Astrocyte (in vitro differentiated cells and primary cell): ENCODE measurements at places on chromosomes 12 and 14. TPM values are rescaled to one million over a fixed set of nuclear protein-coding genes. Genes with fewer than 3 reads are reported as not detected.

- H3K4me3 ChIP-seq: no peak overlapping the region
- H3K4me1 ChIP-seq: no peaks in the 10 kb centered on the region
- no peaks in the 10 kb centered on the region for H3K36me3 ChIP-seq
- peaks cover 21% of the 10 kb centered on the region for H3K27me3 ChIP-seq
- DNase-seq: no peak
Measured at GRCh38 chr12:46824709-46825108, 1.1 kb downstream of the SLC38A4 start.

DNA sequence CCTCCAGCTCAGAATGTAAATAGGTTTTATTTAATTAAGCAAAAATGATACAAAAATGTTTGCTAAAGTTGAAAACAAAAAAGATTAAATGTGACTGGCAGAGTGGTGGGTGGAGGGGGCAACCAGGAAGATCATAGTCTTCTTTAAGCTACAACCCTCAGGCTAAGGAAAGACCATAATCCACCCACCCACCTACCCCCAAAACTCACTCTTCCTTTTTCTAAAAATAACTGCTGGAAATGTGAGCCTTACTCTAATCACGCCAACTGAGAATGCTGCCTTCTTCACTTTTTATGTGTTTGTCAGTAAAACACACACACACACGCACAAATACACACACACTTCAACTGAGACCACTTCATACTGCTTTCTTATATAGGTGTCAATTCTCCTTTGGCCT lies 230.0 kb upstream of the EGLN3 start:
- H3K4me1 ChIP-seq: no peaks in the 10 kb centered on the region
- no peak overlapping the region for H3K27ac ChIP-seq
- H3K4me3 ChIP-seq: no peak overlapping the region
- H3K27me3 ChIP-seq: no peaks in the 10 kb centered on the region

GRCh38 chr12:123910761-123911193 lies 61.9 kb downstream of the CCDC92 start:
- H3K27me3 ChIP-seq: peaks cover under 1% of the 10 kb centered on the region
- no peak overlapping the region for H3K4me3 ChIP-seq
- no peaks in the 10 kb centered on the region for H3K36me3 ChIP-seq
- no peak for DNase-seq
- no peak overlapping the region for H3K27ac ChIP-seq

DNA sequence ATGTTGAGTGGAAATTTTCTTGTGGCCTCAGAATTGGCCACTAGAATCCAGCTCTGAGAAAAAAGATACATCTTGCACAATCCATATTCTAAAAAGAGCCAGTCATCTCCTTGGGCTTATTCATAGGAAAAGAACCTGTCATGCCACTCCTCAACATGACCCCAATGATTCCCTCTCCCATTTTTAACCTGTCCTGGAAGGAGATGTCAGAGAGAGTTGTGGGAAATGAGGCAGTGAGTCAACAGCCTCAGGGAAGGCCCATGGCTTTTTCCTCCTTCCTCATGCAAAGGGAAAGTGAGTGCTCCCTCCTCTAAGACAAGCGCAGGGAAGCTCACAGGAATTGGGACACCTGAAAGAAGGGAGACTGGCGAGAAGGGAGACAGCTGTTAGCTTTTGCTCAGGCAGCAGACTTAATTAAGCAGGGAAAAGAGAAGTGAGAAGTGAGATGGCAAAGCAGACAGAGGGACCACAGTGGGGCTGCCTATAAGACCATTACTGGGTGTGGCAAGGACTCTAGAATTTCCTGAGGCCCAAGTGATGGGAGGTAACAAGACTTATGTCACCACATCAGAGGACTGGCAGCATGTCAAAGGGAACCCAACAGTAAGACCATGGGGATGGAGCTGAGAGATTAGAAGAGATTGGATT lies 10.2 kb upstream of the DHRS7 start:
- H3K36me3 ChIP-seq: no peaks in the 10 kb centered on the region
- no peak overlapping the region for H3K27ac ChIP-seq
- no peak overlapping the region for H3K4me3 ChIP-seq
- no peak for DNase-seq
- H3K4me1 ChIP-seq: peaks cover 5% of the 10 kb centered on the region

DNA sequence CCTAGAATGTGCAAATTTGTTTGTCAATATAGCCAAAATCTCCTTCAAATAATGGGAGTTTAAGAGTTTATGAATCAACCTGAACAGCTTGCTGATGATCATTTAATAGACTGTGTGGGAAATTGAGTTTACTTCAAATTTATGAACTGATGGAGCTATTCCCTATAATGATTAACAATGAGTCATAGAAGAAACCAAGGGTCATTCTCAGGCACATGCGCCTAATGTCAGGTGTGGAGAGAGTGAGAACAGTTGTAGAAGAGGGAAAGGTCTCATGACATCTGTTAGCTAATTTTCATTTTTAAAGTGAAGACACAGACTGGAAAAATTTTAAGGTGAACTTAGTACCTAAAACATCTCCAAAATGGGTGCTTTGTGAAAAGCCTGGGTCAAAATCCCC lies 191.8 kb downstream of the BMP4 start:
- H3K4me3 ChIP-seq: no peak overlapping the region
- H3K4me1 ChIP-seq: no peaks in the 10 kb centered on the region
- H3K36me3 ChIP-seq: no peaks in the 10 kb centered on the region
- H3K27ac ChIP-seq: no peak overlapping the region

DNA sequence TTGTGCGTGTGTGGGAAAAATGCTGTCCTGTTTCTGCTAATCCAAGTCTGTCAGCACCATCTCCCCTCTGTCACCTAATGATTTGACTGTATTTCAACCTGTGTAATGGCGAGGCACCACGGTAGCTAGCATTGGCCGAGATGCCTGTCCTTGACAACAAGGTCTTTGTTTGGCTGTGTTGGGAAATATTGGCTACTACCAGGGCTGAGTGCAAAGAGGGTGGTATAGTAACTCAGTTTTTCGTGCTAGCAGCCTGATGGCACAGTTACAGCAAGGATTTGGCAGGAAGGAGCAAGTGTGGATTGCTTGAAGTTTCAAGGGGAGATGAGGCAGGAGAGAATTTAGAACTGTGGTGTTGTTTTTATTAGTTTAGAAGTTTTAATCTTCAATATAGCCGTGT lies 440.3 kb upstream of the RGS6 start:
- no peaks in the 10 kb centered on the region for H3K27me3 ChIP-seq
- no peak overlapping the region for H3K4me3 ChIP-seq
- H3K4me1 ChIP-seq: peaks cover 14% of the 10 kb centered on the region
- H3K36me3 ChIP-seq: no peaks in the 10 kb centered on the region

DNA sequence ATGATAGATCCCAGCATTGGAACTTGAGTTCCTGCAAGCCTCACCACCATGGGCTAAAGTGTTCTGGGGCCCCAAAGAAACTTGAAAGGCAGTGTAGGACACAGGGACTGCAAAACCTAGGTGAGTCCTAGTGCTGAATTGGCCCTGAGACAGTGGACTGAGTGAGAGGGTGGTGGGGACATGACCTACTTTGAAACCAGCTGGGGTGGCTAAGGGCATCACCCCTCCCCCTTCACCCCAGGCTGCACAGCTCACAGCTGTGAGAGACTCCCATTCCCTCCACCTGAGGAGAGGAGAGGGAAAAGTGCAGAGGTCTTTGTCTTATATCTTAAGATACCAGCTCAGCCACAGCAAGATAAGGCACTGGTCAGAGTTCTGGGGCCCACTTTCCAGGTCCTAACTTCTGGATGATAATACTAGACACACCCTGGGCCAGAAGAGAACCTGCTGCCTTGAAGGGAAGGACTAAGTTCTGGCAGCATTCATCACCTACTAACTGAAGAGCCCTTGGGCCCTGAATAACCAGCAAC lies 62.5 kb downstream of the MAPKAPK5 start:
- H3K4me1 ChIP-seq: no peaks in the 10 kb centered on the region
- H3K4me3 ChIP-seq: no peak overlapping the region
- no peak for DNase-seq
- H3K27ac ChIP-seq: no peak overlapping the region
- H3K27me3 ChIP-seq: no peaks in the 10 kb centered on the region

- no peaks in the 10 kb centered on the region for H3K27me3 ChIP-seq
- no peak overlapping the region for H3K4me3 ChIP-seq
- H3K27ac ChIP-seq: peak overlapping the region; percentile 11
- no peaks in the 10 kb centered on the region for H3K36me3 ChIP-seq
- peak; percentile 44 for DNase-seq
Measured at GRCh38 chr14:56196274-56196673, 78.1 kb downstream of the PELI2 start.

- no peaks in the 10 kb centered on the region for H3K36me3 ChIP-seq
- no peak for DNase-seq
- no peak overlapping the region for H3K4me3 ChIP-seq
- H3K27ac ChIP-seq: no peak overlapping the region
Measured at GRCh38 chr14:27881646-27882045, 884.9 kb upstream of the FOXG1 start.

DNA sequence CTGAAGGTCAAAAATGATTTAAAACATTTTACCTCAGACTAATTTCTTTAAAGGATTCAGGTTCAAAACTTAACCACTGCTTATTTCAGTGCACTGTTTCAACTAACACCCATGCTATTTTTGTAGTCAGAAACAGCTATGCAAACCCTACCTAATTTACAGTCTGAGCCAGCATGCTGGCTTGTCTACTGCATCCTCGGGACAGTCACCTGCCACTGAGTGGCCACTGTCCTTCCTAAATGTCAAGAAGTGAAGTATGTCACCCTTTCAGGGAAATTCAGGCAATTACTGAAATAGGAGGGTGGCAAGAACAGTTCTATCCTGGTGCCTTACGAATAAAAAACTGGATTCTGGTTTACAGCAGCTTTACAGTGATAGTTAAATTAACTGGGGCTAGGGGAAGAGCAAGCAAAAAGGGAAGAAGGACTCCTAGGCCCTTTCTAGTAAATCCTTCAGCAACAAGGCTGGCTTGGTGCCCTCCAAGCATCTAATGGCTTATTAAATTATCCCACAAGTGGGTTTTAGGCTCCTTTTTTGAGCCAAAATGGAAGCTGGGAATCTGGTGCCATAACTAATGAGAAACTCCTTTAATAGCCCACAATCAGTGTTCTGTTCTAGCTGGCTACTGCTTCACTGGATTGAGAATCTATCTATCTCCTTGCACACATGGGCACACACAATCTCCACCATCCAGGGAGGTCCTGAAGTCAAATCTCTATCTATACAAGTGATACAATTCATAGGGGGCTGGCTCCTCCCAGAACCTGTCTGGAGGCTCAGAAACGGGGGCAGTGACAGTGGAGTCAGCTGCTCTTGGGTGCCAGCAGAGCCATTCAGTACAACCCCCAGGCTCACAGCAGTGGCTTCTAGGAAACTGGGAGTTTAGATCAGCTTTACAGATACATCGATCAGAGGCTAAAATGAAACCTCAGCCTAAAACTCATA lies 43.4 kb downstream of the SH2B3 start:
- no peak for DNase-seq
- no peak overlapping the region for H3K4me3 ChIP-seq
- no peaks in the 10 kb centered on the region for H3K27me3 ChIP-seq
- H3K4me1 ChIP-seq: peaks cover 24% of the 10 kb centered on the region
- no peak overlapping the region for H3K27ac ChIP-seq

DNA sequence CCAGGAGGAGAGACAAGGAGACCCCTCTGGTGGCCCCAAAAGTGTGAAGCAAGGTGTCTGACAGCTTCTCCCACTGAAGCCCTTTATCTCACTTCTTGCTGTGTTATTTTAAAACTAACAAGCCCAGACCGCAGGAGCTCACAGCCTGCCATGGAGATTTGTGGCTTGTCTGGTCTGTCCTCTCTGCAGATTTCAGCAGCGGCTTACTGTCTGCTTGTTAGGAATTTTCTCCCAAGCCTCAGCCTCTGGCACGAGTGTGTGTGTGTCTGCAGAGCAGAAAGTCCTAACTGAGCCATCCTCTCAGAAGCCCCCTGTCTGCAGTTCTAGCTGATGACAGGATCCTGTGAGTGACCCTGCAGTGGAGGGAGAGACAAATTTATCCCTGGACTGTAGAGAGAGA lies 87.9 kb upstream of the HSPB8 start:
- H3K4me3 ChIP-seq: no peak overlapping the region
- H3K4me1 ChIP-seq: no peaks in the 10 kb centered on the region
- H3K27me3 ChIP-seq: no peaks in the 10 kb centered on the region
- no peaks in the 10 kb centered on the region for H3K36me3 ChIP-seq
- no peak overlapping the region for H3K27ac ChIP-seq

GRCh38 chr12:52715416-52715815 lies 12.1 kb upstream of the KRT77 start:
- DNase-seq: no peak
- no peak overlapping the region for H3K4me3 ChIP-seq
- no peak overlapping the region for H3K27ac ChIP-seq
- no peaks in the 10 kb centered on the region for H3K4me1 ChIP-seq

DNA sequence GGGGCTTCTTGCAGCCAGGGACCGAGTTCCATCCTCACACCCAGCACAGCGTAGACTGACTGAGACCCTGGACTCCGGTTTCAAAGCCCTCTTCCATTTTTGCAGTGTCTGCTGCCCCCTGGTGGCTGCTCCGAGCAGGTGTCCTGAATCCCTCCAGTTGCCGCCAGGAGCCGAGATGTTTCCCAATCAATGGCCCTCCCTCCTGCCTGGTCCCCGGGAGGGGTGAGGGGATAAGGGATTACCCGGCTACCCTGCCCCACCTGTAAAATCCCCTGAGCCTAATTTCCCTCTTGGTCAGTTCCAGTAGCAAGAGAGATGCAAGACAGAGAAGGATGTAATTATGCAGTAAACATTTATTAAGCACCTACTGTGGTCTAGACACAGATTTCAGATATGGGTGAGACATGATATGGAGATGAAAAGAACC lies 55.0 kb downstream of the PHETA1 start:
- no peak overlapping the region for H3K4me3 ChIP-seq
- no peaks in the 10 kb centered on the region for H3K36me3 ChIP-seq
- no peaks in the 10 kb centered on the region for H3K27me3 ChIP-seq

GRCh38 chr14:49306152-49306751 lies 279.9 kb downstream of the RPS29 start:
- H3K27me3 ChIP-seq: no peaks in the 10 kb centered on the region
- H3K27ac ChIP-seq: no peak overlapping the region
- H3K4me3 ChIP-seq: no peak overlapping the region
- H3K36me3 ChIP-seq: no peaks in the 10 kb centered on the region
- no peaks in the 10 kb centered on the region for H3K4me1 ChIP-seq

- H3K27ac ChIP-seq: no peak overlapping the region
- peaks cover 14% of the 10 kb centered on the region for H3K4me1 ChIP-seq
- no peaks in the 10 kb centered on the region for H3K27me3 ChIP-seq
- no peak overlapping the region for H3K4me3 ChIP-seq
- no peak for DNase-seq
- H3K36me3 ChIP-seq: no peaks in the 10 kb centered on the region
Measured at GRCh38 chr12:99128246-99128802, 483.2 kb downstream of the APAF1 start.

GRCh38 chr12:45543887-45544286 lies 185.6 kb upstream of the ARID2 start:
- DNase-seq: peak; percentile 58
- no peak overlapping the region for H3K4me3 ChIP-seq
- H3K36me3 ChIP-seq: no peaks in the 10 kb centered on the region
- no peaks in the 10 kb centered on the region for H3K4me1 ChIP-seq
- no peaks in the 10 kb centered on the region for H3K27me3 ChIP-seq

CISTR gene
- not detected in 2 replicates for total RNA-seq

MYF5 gene
- not detected in 2 replicates for total RNA-seq

RHOJ gene
- total RNA-seq: 29.6 and 34.5 TPM in 2 replicates

GALNT9 gene
- total RNA-seq: 2.1 and 2.7 TPM in 2 replicates

HOXC5 gene
- total RNA-seq: not detected in 2 replicates

ST8SIA1 gene
- total RNA-seq: 7.7 and 14.4 TPM in 2 replicates
